ENCODE measurements at places on chromosomes 7 and 10. TPM values are rescaled to one million over a fixed set of nuclear protein-coding genes. Genes with fewer than 3 reads are reported as not detected.

Gene VWC2
- not detected for total RNA-seq

Gene ZNF804B
- not detected for total RNA-seq

Gene ASAH2B
- 2.3 TPM for total RNA-seq

Gene STOX1
- total RNA-seq = 0.86 TPM

Gene SNX10
- total RNA-seq = 22.9 TPM

Gene TRPV5
- not detected for total RNA-seq

Gene INSYN2A
- total RNA-seq = not detected

Gene GPR37
- not detected for total RNA-seq

Gene TMEM139
- 1.6 TPM for total RNA-seq

Gene PDIA4
- total RNA-seq = 87.2 TPM

Gene CEP55
- total RNA-seq = 50.5 TPM

Gene LRRC18
- total RNA-seq = not detected

Gene CFAP43
- not detected for total RNA-seq

Gene KEL
- total RNA-seq = 0.17 TPM

Gene FEZF1
- total RNA-seq = not detected

Gene SLC18A2
- total RNA-seq = not detected

Gene HMX2
- not detected for total RNA-seq

Gene EBLN1
- not detected for total RNA-seq

Gene GARIN1A
- 0.17 TPM for total RNA-seq

Gene OGDHL
- total RNA-seq = 0.10 TPM

Gene C7orf57
- total RNA-seq = not detected

Gene NEBL
- not detected for total RNA-seq

Gene DYDC2
- total RNA-seq = not detected

Gene HTR5A
- total RNA-seq = not detected

Gene FAM237B
- not detected for total RNA-seq

Gene FGFR2
- not detected for total RNA-seq

Gene PPP1R17
- not detected for total RNA-seq

Gene TMEM196
- not detected for total RNA-seq

Gene CYP2C19
- 0.07 TPM for total RNA-seq

Gene MARCHF5
- 22.6 TPM for total RNA-seq

Gene INMT
- total RNA-seq = 0.99 TPM

Gene PRLHR
- total RNA-seq = not detected

Gene GNAI1
- total RNA-seq = 0.60 TPM

Gene NUTM2D
- total RNA-seq = 2.6 TPM

Gene ZNF487
- total RNA-seq = 7.7 TPM

Gene EVX1
- total RNA-seq = not detected

Data from activated naive CD4-positive, alpha-beta T cell treated with anti-CD3 and anti-CD28 coated beads, Interleukin-2, amount 10 ng/mL, durations not matched to agents 5 hours and 36 hours (primary cell).